ENCODE measurements at places on chromosomes 3 and 15.

DNA sequence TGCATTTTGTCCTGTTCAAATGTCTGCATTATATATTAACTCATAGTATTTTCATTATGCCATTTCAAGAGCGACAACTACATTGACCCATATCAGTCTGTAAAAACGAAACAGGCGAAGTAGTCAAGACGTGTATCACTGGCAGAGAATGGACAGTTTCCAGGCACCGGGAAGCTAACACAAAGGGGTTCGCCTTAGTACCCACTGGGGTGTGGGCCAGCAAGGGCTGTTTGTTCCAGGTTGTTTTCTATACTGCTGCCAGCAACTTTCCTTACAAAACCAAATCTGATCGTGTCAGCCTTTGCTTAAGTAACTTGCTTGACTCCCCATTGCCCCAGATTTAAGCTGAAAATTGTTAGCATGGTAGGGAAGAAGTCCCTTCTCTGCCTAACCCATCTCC lies 87.1 kb downstream of the CGNL1 start:
- no peak for DNase-seq

DNA sequence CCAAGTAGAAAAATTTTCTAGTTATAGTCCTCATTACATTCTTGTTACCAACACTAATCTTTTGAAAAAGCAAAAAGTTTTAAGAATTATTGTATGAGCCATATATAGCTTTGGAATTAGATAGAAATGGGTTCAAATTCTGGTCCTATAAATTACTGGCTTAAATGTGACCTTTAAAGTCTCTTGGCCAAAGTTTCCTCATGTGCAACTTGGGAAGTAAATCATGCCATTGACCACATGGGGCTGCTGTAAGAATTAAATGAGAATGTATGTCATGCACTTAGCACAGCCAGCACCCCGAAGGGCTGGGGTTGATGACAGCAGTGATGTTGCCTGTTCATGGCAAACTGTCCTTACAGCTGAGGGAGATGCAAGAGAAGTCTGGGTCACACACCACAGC lies 108.3 kb downstream of the TOP2B start:
- DNase-seq = no peak

GRCh38 chr15:51874751-51875644 lies 45.5 kb downstream of the TMOD3 start:
- DNase-seq = no peak

- no peak for DNase-seq
Observed at GRCh38 chr15:64740311-64741170, 34.8 kb downstream of the RBPMS2 start.

- no peak for DNase-seq
Observed at GRCh38 chr15:61556037-61556648, 327.0 kb upstream of the RORA start.

GRCh38 chr3:73955494-73956070 lies 330.8 kb upstream of the PDZRN3 start:
- DNase-seq = no peak

DNA sequence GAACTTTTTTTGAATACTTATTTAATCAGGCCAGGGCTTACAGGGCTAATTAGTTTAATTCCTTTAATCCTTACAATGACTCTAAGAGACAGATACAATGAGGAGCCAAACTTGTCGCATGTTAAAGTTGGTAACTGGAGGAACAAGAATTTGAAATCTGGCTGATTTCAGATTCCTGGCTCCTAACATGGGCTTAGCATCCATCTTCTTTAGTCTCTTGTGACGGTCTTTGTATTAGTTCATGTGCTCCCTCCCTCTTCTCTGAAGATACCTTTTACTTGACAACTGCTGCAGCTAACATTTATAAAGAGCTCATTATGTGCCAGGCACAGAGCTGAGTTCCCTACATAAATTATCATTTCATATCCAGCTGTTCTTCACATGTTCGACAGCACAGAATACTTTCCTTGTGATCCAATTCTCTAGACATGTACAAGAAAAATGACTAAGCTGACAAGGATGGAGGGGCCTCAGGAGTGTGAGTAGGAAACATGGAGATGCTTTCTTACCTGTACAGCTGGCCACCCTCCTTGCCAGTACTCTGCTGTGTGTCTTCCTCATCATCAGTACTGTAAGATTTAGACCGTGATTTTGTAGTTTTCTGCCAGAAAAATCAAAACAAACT lies 206.8 kb upstream of the STRIT1 start:
- DNase-seq = no peak

All from iPS-NIHi11 (cell line).